ENCODE measurements at places on chromosomes 1 and 21.

- DNase-seq, result no peak
Observed at GRCh38 chr1:60619581-60619980, 462.8 kb upstream of the NFIA start.

GRCh38 chr1:41780916-41781315, 137.8 kb downstream of the HIVEP3 start:
- DNase-seq, result no peak

DNA sequence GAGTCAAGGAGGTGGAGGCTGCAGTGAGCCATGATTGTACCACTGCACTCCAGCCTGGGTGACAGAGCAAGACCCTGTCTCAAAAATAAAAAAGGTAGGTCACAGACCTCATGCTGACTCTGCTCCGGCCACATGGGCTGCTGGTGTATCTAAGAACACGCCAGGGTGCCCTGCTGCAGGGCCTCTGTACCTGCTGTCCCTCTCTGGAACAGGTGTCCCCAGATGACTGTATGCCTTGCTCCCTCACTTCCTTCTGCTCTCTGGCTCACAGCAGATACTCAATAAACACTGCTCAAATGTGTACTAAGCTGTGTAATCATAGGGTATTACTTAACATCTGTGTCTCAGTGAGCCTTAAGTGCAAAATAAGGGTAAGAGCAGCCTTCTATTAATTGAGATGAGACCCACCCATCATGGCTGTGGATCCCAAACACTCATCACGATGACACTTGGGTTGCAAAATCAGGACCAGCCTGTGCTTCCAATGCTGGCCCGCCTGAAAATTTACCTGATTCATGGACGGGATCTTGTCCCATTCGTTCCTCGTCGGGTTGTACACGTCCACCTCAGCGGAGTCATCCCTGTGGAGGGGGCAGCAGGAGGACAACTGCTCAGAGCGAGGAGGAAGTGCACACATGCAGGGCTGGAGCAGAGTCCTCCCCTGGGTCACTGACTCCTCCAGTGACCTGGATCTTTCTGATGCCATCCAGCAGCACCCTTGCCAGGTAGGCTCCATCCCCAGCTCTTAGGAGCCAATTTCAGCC, 7.5 kb downstream of the KLHL21 start:
- no peak for DNase-seq

- no peak for DNase-seq
Observed at GRCh38 chr1:59666106-59666505, 148.6 kb upstream of the HOOK1 start.

DNA sequence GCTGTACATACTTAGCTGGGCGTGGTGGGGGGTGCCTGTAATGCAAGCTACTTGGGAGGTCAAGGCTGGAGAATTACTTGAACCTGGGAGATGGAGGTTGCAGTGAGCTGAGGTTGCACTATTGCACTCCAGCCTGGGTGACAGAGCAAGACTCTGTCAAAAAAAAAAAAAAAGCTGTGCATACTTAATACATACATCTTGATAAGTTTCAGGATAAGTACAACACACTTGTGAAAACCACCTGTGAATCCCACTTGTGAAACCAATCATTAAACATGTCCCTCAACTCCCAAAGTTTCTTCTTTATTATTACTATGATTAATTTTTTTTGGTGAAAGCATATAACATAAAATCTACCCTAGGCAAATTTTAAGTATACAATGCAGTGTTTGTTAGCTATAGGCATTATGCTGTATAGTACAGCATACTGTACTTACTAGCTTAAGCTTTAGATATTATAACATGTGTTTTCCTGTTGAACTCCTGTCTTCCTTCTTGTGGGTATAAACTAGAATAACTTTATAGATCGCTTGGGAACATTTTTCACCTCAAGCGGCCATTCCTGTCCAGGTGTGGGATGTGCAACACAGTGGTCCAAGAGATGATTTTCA, 41.4 kb downstream of the DISC1 start:
- DNase-seq, result no peak

GRCh38 chr21:40618191-40618973, 228.6 kb downstream of the DSCAM start:
- DNase-seq, result no peak

GRCh38 chr1:170881268-170882265, 53.8 kb upstream of the MROH9 start:
- no peak for DNase-seq

GRCh38 chr1:218101409-218101808, 183.7 kb upstream of the RRP15 start:
- DNase-seq, result no peak

- DNase-seq, result no peak
Observed at GRCh38 chr1:238223076-238223640, 332.4 kb upstream of the ZP4 start.

DNA sequence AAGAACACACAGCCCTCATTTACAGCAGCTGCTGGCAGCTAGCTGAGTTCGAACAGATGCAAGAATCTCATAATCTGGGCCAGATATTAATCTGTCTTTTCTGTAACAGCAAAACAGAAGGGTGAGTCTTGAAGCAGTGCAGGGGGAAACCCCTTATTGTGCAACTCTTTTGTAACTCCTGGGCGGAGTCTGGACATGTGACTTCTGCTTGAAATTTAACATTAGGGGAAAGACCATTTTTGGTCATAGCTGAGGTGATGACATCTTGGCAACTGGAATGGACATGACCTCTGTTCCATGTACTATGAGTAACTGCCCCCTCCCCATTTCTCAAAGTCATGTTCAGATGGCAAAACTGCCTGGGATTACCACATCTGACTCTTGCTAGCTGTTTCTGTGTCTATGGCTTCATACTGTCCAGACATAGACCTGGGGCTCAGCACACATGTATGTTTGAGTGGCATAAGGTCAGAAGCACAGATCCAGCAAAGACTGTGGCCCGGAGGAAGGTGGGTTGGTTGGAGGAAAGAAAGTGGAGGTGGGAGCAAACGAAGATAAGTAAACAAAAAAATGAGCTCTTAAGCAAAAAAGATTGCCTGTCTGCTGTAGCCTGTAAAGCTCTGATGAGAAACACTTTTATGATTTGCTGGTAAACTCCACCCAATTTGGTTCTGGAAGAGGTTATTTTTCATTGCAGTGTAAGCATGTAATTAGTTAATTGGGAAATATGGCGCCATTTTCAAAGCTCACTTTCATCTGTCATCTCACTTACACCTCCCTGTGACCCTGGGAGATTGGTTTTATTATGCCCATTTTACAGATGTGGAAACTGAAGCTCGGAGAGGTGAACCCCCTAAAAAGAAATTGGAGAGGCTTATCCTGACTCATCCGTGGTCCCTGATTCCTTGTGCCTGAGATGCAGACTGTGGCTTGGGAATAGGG, 26.1 kb downstream of the ETS2 start:
- no peak for DNase-seq

GRCh38 chr1:198267056-198267455, 110.3 kb downstream of the NEK7 start:
- no peak for DNase-seq

- no peak for DNase-seq
Observed at GRCh38 chr1:240455228-240455821, 156.6 kb downstream of the GREM2 start.

DNA sequence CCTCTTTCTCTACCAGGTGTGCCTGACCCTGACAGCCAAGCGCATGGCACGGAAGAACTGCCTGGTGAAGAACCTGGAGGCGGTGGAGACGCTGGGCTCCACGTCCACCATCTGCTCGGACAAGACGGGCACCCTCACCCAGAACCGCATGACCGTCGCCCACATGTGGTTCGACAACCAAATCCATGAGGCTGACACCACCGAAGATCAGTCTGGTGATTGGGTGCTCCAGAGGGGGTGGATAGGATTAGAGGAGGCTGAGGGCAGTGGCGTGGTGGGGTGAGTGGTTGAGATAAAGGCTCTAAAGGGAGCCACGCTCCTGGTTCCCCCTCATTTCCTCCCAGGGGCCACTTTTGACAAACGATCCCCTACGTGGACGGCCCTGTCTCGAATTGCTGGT, 13.1 kb downstream of the ATP1A2 start:
- no peak for DNase-seq

DNA sequence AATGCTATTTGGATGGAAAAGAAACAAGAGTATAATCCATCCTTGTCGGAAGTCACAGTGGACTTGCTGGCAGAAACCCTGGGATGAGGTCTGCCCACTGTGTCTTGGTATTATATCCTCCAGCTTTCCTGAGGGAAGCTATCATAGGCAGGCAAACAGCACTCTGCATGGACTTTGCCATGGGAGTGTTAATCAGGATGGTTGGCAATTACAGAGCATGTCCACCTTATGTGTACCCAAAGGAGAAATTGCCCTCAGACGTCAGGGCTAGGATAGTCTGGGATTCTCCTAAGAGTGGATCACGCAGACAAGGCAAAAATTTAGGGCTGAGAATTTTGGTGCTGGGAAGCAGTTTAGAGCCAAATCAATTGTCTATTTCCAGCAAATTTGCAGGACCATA, 184.9 kb upstream of the ESRRG start:
- no peak for DNase-seq

Measured in neural crest cell (in vitro differentiated cells).